ENCODE measurements at places on chromosomes 3 and 15.

DNA sequence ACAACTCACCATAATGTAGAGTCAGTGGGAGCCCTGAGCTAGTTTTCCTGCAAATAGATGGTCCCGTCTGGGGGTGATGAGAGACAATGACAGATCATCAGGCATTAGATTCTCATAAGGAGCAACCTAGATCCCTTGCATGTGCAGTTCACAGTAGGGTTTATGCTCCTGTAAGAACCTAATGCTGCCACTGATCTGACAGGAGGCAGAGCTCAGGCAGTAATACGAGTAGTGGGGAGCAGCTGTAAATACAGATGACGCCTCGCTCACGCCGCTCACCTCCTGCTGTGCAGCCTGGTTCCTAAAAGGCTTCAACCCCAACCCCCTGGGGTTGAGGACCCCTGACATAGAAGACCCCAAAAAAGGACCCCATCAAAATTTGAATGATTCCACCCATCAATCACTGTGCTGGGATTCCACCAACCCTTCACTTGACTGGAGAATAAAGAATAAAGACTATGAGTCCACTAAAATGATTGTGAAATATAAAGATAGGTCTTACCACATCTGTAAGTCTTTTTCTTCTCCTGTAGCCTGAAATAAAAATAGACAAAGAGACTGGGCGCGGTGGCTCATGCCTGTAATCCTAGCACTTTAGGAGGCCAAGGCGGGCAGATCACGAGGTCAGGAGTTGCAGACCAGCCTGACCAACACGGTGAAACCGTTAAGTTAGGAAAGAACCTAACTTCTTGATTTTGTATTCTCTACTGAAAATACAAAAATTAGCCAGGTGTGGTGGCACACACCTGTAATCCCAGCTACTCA lies 9.9 kb upstream of the UBL7 start:
- DNase-seq, result no peak

GRCh38 chr15:51363383-51363782 lies 21.9 kb downstream of the GLDN start:
- no peak for DNase-seq

GRCh38 chr3:159748425-159748824 lies 240.2 kb upstream of the IL12A start:
- DNase-seq, result no peak

DNA sequence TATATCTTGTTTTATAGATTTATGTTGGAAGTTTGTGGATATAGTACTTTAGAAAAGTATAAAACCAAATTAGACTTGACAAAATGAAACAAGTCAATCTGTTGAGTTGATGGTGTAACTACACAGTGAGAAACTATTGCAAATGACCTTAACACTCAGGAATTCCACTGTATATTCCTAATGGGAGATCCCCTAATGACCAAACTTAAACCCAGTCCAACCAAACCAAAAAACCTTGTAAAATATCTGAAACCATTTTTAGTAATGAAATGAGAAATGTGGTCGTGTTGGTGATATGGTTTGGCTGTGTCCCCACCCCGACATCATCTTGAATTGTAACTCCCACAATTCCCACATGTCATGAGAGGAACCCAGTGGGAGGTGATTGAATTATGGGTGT lies 31.9 kb upstream of the ATP13A3 start:
- no peak for DNase-seq

GRCh38 chr3:129019266-129019665 lies 18.2 kb downstream of the EFCC1 start:
- no peak for DNase-seq

GRCh38 chr3:110495201-110495927 lies 576.3 kb upstream of the NECTIN3 start:
- no peak for DNase-seq

DNA sequence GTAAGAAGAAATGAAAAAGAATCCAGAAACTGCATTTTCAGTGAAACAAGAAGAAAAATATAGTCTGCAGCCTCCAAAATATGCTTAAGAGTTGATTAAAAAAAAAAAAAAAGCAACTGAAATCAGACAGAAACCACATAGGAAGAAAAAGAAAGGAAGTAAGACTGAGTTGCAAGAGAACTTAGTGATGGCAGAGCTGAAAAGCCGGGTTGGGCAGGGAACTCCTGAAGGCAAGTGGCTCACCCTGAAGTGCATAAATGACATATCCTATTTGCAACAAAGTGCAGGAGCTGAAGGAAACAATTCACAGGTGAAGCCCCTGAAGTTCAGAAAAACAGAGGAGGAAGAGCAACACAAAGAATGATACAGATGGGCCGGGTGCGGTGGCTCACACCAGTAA lies 108.8 kb upstream of the SLC25A36 start:
- no peak for DNase-seq

DNA sequence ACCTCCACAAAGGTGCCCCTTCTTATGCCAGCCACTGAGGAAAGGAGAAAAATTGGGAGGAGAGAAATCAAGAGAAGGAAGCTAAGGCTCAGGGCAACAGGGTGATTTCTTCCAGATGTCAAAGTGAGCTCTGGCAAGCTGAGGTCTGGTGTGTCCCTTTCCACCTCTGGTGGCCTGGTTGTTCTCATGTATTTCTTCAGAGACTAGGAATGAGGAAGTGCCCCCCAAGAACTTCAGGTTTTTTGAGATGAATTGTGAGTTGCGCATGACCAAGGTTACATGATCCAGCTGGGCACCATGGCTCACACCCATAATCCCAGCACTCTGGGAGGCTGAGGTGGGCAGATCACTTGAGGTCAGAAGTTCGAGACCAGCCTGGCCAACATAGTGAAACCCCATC lies 5.6 kb downstream of the RAB6B start:
- no peak for DNase-seq

DNA sequence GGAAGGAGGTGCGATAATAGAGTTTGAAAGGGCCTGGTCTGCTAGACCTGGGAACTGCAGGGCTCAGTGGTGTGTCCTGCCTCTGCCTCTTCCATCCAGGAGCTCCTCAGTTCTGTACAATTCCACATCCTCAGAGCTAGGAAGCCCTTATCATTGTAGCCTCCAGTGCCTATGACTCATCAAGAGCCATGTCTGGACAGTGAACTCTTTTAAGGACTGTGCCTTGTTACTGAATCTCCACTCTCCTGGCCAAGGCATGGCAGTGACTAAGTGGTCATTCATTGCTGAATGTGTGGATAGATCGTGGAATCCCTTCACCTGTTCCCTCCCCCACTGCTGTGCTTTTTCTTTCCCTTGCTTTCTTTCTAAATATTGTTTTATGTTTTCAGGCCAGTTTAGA lies 2.9 kb downstream of the TIMP4 start:
- DNase-seq, result no peak

- DNase-seq, result no peak
Measured at GRCh38 chr3:105427332-105427731, 60.6 kb downstream of the ALCAM start.

- DNase-seq, result no peak
Measured at GRCh38 chr3:42369304-42369703, 41.1 kb downstream of the LYZL4 start.

GRCh38 chr3:139455206-139455605 lies 21.1 kb downstream of the RBP2 start:
- DNase-seq, result no peak
